ENCODE measurements at places on chromosomes 11 and 22.

- peak; percentile 85 for DNase-seq
Observed at GRCh38 chr11:7892840-7893254, 38.2 kb downstream of the OR10A6 start.

DNA sequence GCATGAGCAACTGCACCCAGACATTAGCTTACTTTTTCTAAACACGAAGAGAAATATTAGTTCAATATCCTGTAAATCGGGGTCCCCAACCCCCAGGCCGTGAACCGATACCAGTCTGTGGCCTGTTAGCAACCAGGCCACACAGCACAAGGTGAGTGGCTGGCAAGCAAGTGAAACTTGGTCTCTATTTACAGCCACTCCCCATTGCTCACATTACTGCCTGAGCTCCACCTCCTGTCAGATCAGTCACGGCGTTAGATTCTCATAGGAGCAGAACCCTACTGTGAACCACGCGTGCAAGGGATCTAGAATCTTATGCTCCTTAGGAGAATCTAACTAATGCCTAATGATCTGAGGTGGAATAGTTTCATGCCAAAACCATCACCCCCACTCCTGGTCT is 27.8 kb upstream of the DEPDC7 start:
- no peak for DNase-seq

GRCh38 chr11:76700177-76701100 is 29.9 kb upstream of the LRRC32 start:
- no peak for DNase-seq

DNA sequence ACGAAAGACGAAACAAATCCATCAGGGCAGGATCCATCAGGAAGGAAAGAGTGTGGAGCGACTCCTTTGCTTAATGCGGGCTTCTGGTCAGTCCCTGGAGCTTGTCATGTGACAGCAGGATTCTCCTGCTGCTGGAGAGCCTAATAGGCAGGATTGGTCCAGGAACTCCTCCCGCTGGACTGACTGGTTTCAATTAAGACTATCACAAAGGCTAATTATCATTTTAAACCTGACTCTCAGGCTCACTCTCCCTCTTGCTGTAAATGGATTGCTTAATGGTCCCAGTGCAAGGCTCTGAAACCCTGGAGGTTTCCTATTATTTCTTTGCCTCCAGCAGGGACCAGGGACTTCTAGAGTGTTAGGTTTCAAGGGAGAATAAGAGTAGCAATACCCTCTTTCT is 493.8 kb downstream of the NTM start:
- DNase-seq = no peak

- DNase-seq = no peak
Observed at GRCh38 chr11:92993004-92993403, 23.6 kb downstream of the MTNR1B start.

DNA sequence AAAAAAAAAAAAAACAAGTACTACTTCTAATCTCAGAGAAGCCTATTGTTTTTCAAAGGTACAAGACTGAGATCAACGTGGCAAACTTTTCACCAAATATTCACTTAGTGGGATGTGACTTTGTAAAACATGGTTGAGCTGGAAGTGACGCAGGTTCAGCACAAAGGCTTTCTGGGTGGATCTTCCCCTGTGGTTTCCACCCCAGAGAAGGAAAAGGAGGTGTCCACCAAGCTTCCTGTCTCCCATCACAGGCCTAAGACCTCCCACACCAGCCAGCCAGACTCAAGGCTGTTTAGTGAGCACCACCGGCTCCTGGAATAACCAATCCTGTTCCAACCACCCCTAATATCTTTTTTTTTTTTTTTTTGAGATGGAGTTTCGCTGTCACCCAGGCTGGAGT is 5.7 kb downstream of the TMEM184B start:
- DNase-seq = no peak

GRCh38 chr11:45383224-45383623 is 97.1 kb upstream of the SYT13 start:
- DNase-seq = no peak

DNA sequence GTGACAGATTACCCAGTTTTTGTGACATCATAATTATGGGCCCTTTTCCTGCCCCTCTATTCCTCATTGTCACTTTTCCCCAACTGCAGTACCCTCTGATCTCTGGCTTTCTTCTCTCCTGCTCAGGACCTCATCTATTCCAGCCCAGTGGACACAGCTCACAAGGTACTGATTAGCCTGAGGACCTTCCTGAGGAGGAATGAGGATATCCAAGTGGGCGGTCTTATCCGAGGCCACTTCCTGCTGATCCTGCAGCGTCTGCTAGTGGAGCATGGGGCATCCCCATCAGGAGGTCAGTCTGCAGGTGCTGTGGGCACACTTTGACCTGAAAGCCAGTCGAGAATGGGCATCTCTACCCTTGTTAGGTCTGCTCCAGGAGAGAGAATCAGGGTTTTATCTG is 24.5 kb upstream of the CCDC134 start:
- no peak for DNase-seq

GRCh38 chr11:123255909-123256308 is 60.9 kb upstream of the CLMP start:
- DNase-seq = no peak

DNA sequence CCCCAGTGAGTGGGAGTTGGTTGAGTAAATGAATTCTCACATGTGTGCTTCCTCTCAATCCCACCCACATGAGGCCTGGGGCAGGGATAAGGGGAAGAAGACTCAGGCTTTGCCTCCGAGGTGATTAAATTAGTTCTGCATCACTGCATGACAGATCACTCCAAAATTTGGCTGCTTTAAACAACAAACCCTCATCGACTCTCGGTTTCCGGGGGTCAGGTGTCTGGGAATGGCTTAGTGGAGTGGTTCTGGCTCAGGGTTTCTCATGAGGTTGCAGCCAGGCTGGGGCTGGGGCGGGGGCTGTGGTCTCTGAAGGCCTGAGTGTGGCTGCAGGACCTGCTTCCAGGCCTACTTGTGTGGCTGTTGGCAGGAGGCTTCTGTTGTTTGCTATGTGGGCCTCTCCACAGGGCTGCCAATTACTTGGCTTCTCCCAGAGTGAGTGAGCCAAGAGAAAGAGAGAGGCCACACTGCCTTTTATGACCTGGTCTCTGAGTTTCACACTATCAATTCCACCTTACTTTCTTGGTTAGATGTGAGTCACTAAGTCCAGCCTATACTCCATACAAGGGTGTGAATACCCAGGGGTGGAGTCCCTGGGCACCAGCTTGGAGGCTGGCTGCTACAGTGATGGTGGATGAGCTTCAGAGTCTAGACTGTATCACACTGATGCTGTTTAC is 15.9 kb downstream of the MOGAT2 start:
- peak; percentile 37 for DNase-seq

GRCh38 chr11:120539667-120540369 is 28.3 kb downstream of the GRIK4 start:
- DNase-seq = no peak

- DNase-seq = peak; percentile 79
Observed at GRCh38 chr22:35330258-35330861, 30.7 kb downstream of the TOM1 start.

DNA sequence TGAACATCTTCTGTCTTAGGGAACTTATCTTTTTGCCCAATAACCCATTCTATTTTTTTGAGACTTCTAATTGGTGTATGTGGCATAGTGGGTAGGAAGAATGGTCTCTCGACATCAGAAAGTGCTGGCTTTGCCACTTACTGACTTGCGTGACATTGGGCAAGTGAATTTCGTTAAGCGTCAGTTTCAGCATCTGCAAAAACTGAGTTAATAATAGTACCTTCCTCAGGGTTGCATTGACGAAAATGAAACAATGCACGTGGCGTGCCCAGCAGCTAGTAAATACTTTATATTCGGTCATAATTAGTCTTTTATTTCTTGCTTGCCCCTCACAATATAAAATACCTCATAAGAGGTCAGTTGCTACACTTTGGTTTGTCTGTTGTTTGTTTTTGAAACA is 12.5 kb upstream of the GRIK4 start:
- DNase-seq = no peak

- DNase-seq = no peak
Observed at GRCh38 chr11:125123194-125123946, 11.9 kb upstream of the TMEM218 start.

Data from DMS53 (cell line).